ENCODE measurements at places on chromosomes 6 and 20.

DNA sequence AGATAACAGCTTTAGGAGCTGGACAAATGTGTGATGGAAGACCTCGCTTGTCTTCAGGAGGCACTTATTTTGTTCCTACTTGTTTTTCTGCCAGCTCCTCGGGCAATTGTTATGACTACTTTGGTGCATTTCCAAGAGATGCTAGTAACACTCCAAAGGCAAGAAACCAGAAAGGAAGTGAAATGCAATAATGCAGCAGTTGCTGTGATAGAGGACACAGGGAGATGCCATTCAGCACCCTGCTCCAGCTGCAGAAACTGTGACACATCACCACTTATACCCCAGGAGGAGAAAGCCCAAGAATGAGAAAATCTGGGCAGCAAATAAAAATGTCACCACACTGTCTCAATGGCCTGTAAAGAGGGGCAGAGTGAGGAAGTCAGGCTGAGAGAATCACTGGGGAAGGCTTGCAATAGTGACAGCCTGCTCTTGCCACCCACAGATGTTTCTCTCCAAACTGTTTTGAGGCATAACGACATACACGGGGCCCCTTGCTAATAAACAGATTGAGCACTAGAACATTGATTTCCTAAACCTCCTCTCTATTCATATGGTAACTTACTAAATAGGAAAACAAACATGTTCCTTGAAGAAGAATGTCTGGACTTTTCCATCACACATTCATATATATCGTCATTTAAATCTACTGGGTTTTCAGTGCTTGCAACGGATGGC, 231.0 kb upstream of the PRND start:
- no peak for DNase-seq

DNA sequence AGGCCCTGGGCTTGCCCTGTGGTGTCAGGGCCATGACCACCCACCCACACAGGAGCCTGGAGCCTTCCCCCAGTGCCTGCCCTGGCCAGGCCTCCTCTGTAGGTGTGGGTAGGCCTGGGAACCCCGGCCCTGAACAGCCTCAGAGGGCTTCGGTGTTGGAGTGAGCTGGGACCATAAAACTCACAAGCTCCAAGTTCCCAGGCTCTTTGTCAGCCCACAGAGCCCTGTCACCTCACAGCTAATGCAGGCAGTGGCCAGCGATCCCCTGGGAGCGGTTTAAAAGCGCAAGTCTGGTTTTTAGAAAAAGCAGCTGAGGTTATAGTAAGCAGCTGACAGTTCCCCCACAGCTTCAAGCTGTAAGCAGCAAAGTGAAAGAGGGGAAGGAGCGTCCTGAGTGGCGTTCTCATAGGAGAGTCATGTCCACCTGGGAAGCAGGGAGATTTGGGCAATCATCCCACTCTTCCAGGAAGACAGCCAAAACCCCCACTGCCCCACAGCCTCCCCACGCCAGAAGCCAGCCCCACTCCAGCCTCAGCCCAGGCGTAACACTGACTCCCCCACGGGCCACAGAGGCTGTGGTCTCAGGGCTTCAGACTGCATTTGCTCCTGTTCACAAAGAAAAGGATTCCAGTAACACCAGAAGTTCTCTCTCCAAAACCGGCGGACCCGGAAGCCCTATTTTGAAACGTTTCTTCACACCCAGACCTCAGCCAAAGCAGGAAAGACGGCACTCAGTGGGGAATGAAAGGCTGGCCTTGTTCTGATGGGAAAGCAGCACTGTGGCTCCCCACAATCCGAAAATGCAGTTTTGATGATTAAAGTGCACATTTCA, 34.3 kb upstream of the FOXC1 start:
- DNase-seq: no peak

DNA sequence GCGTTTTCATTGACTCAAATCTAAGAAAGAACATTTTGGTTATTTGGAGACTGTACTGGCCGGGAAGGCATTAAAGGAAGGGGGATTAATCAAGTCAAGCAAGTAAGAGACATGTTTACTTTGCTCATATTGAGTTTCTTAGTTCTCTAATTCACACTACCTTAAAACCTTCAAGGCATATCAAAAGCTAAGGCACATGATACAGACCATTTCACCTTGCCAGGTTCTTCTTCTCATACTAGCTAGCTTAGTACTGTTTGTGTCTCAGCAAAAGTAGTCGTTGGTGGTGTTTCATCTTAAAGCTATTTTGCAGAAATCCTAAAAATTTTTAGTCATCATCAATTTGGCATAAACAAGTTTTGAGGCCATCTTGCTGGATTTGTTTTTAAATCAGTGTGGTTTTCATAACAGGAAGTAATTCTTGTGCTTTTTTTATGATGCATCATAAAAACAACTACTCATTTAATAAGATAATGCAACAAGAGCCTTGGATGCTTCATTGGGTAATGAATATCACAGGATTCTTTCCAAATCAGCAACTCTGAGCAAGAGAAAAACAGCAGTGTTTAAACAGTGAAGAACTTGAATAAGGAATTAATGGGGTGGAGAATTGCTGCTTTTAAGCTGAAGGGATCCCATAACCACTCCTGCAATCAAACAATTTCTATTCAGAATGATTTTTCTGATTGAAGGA, 425.3 kb downstream of the EPM2A start:
- DNase-seq: no peak

DNA sequence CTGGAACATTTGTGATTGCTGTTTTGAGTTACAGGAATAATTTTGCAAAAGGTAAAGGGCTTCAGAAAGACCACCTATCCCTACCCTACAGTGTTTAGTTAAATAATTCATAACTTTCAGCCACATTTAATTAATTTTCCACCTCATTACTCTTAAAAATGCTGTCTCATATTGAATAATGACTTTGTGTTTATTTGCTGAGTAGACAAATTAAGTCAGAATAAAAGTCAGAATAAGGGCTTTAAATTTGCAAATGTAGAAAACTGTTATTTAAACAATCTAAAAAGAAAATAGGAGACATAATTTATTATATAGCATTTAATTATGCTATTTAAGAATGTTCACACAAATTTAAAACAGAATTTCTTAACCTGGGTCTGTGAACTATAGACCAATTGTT, 293.7 kb upstream of the RIMS1 start:
- no peak for DNase-seq

DNA sequence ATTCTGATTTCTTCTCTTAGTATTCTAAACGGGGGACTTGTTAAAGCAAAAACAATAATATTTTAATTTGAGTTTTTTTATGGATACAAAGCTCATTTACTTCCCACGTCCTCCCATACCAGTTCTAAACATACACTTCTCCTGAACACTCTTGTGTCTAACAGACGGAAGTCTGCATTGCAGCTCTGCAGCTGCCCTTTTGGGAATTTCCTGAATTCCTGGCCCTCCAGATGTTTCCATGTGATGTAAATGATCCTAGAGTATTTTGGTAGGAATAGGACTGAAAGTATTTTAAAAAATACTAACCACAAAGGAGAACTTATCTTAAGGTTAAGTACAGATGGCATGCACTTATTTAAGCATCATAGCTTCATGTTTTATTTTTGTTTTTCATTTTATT, 886.7 kb downstream of the TBC1D32 start:
- no peak for DNase-seq

GRCh38 chr20:62252342-62252966, 14.1 kb downstream of the OSBPL2 start:
- DNase-seq: no peak

GRCh38 chr6:37130704-37131103, 39.2 kb upstream of the PIM1 start:
- DNase-seq: no peak

DNA sequence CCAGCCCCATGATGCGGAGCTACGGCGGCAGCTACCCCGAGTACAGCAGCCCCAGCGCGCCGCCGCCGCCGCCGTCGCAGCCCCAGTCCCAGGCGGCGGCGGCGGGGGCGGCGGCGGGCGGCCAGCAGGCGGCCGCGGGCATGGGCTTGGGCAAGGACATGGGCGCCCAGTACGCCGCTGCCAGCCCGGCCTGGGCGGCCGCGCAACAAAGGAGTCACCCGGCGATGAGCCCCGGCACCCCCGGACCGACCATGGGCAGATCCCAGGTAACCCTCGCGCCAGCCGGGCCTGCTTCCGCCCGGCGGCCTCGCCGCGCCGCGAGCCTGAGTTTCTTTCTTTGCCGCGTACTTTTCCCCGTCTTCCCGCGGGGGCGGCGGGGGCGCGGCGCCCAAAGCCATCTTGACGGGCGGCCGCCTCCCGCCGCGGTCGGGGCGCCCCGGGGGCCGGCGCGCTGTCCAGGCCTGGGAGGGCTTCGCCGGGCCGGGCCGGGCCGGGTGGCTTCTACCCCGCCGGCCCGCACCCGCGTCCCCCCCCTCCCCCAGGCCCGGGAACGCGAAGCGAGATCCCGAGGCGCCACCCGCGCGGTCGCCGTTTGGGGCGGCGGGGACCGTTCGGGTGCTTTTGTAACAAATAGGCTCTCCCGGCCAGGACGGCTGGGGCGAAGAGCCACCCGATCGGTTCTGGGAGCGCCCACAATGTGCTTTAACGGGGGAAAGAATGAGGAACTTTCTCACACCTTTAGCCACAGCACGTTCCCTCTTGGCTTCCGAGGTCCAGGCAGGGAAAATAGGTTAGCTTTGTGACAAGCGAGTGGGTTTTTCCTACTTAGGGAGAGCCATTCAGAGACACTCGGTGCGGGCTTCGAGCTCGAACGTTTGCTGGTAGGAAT, 2.3 kb downstream of the ARID1B start:
- no peak for DNase-seq

GRCh38 chr20:34293589-34293988, 9.6 kb downstream of the AHCY start:
- DNase-seq: no peak

DNA sequence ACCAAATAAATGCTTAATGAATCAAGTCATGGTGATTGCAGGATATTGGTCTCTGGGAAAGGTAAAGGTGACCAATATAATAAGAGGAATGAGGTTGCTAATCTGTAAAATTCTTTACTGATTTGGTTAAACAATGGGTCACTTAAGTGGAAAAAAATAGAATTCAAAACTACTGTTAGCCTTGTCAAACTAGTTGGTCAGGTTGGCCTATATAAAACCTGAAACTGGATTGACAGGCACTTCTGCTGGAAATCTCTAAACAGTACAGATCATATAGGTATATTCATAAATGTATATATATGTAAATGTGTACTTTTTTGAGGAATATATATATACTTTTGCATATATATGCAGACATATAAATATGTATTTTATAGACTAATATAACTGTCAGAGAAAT, 19.7 kb downstream of the PLCB4 start:
- DNase-seq: no peak

GRCh38 chr6:142872376-142872775, 72.6 kb downstream of the HIVEP2 start:
- no peak for DNase-seq

DNA sequence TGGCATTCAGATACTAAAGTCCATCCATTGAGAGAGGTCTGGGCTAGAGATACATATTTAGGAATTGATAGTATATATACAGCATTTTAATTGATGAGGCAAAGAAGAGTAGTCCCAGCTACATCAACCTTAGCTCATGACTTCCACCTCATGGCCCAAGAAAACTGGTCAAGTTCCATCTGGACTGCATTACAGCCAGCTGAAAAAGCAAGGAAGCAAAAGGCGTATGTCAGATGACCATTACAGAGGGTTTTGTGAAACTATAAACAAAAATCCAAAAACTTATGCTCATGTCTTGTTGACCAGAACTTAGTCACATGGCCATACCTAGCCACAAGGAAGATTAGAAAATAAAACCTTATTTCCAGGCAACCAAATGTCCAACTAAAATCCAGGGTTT, 46.8 kb upstream of the RNF146 start:
- DNase-seq: no peak

DNA sequence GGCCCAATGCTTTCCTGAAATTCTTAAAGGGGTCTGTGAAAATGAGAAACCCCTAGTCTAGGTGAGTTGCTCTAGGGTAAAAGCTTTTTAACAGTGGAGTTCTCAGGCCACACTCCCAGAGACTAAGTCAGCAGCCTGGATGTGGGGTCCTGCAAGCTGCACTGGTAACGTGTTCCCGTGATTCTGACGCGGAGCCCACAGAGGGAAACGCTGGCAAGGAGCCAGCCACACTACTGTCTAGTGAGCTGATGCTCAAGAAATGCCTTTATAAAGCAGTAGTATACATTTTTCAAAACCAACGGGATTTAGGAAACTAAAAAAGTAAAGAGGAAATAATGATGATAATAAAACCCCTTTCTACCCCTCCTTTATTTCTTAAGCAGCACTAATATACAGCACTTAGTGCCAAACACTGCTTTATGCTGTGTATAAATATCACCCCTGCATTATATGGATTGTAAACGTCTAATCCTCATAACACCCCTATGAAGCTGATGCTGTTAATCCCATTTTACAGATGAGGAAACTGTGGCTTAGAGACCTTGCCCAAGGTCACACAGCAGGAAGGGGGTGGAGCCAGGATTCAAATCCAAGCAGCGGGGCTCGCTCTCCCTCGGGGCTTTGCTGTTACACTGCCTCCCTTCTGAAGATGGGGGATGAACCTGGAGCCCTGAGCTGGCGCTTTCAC, 25.0 kb downstream of the KCNK15 start:
- no peak for DNase-seq

- DNase-seq: no peak
These were observed 40.4 kb upstream of the TINAG start for GRCh38 chr6:54267798-54268197.

GRCh38 chr6:45710304-45710821, 305.3 kb downstream of the CLIC5 start:
- no peak for DNase-seq

DNA sequence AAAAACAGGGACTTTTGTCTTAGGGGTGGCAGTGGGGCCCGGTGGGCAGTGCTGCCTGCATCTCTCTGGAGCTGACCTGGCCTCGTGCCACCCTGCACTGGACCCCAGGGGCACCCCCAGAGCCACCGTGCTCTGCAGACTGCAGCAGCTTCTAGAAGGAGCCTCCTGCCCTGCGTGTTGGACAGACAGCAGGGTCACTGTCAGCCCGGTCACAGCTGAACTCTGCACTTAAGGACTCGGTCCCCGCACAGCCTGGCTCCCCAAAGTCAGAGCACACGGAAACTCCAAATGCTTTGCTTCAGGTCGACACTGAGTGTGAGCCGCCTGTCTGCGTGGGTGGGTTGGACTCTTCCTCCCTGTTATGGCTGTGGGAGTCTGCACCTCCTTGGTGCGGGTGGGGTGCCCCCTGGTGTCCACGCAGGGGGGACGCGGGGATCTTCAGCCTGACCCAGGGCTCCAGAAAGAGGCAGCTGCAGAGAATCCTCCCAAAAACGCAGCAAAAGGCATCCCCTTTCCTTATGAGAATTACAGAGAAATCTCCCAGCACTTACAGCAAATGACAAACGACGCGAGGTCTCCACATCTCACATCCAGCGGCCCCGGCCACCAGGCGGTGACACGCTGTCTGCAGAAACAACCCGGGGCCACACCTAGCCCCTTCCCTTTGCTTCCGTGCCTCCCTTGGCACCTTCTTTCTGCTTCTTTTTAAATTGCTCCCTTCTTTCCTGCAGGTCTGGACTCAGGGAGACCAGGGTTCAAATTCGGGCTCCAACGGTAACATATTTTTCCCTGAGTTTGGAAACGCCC, 36.3 kb upstream of the DACT2 start:
- DNase-seq: no peak

- no peak for DNase-seq
These were observed 161.8 kb downstream of the NFATC2 start for GRCh38 chr20:51380401-51381385.

GRCh38 chr6:43722920-43723545, 35.4 kb upstream of the MRPS18A start:
- no peak for DNase-seq

GRCh38 chr6:47308552-47309290, 984 bp downstream of the TNFRSF21 start:
- DNase-seq: no peak

- no peak for DNase-seq
These were observed 556.6 kb downstream of the DOK5 start for GRCh38 chr20:55031971-55032370.

Data from keratinocyte (primary cell).